ENCODE measurements at places on chromosomes 5 and 9. TPM values are rescaled to one million over a fixed set of nuclear protein-coding genes. Genes with fewer than 3 reads are reported as not detected.

S1PR3 gene
- total RNA-seq, result 16.3 TPM

STING1 gene
- 35.0 TPM for total RNA-seq

ANKRD55 gene
- total RNA-seq, result not detected

ATG10 gene
- 7.8 TPM for total RNA-seq

TAF1L gene
- not detected for total RNA-seq

IRX2 gene
- total RNA-seq, result 2.9 TPM

GPR150 gene
- 0.38 TPM for total RNA-seq

SLC25A2 gene
- total RNA-seq, result 2.3 TPM

HTR4 gene
- not detected for total RNA-seq
